ENCODE measurements at places on chromosomes 7 and 10. TPM values are rescaled to one million over a fixed set of nuclear protein-coding genes. Genes with fewer than 3 reads are reported as not detected.

- H3K4me1 ChIP-seq, result peaks cover 7% of the 10 kb centered on the region
- no peak overlapping the region for H3K27ac ChIP-seq
- peaks cover 6% of the 10 kb centered on the region for H3K27me3 ChIP-seq
- DNase-seq, result no peak
- no peak overlapping the region for H3K4me3 ChIP-seq
These were observed 2.8 kb upstream of the GPRIN2 start for GRCh38 chr10:46559231-46559671.

GRCh38 chr10:20988357-20988983 is 91.4 kb upstream of the NEBL start:
- no peak for DNase-seq

DNA sequence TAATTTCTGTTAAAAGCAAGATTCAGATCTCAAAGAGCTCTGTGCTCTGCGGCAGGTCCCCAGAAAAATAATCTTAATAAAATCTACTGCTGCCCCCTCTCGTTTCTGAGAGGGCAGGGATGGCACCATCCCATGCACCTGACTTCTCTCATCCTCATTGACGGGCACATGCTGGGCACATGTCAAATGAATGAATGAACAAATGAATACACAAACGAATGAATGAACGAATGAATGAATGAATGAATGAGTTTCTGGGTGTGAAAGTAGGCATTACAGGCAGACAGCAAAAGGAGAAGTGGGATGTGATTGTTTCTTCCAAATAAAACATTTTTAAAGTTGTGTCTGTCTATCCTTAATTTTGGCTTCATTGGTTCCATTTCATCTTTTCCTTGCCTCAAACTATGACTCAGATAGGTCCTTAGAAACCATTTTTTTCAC is 398.1 kb upstream of the PRKCQ start:
- H3K36me3 ChIP-seq, result no peaks in the 10 kb centered on the region
- H3K27ac ChIP-seq, result no peak overlapping the region
- DNase-seq, result no peak

- peaks cover 5% of the 10 kb centered on the region for H3K36me3 ChIP-seq
- no peak for DNase-seq
- no peaks in the 10 kb centered on the region for H3K27me3 ChIP-seq
- no peaks in the 10 kb centered on the region for H3K4me1 ChIP-seq
- H3K27ac ChIP-seq, result no peak overlapping the region
These were observed 34.0 kb upstream of the PDGFA start for GRCh38 chr7:553636-554111.

DNA sequence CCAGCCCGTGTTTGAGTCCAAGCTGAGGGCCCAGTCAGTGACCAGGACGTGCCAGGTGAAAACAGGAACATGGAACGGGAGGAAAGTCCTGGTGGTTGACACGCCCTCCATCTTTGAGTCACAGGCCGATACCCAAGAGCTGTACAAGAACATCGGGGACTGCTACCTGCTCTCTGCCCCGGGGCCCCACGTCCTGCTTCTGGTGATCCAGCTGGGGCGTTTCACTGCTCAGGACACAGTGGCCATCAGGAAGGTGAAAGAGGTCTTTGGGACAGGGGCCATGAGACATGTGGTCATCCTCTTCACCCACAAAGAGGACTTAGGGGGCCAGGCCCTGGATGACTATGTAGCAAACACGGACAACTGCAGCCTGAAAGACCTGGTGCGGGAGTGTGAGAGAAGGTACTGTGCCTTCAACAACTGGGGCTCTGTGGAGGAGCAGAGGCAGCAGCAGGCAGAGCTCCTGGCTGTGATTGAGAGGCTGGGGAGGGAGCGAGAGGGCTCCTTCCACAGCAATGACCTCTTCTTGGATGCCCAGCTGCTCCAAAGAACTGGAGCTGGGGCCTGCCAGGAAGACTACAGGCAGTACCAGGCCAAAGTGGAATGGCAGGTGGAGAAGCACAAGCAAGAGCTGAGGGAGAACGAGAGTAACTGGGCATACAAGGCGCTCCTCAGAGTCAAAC is 5.2 kb downstream of the GIMAP5 start:
- H3K4me1 ChIP-seq, result peaks cover 76% of the 10 kb centered on the region
- peak overlapping the region; percentile 87 for H3K4me3 ChIP-seq
- peak; percentile 67 for DNase-seq

DNA sequence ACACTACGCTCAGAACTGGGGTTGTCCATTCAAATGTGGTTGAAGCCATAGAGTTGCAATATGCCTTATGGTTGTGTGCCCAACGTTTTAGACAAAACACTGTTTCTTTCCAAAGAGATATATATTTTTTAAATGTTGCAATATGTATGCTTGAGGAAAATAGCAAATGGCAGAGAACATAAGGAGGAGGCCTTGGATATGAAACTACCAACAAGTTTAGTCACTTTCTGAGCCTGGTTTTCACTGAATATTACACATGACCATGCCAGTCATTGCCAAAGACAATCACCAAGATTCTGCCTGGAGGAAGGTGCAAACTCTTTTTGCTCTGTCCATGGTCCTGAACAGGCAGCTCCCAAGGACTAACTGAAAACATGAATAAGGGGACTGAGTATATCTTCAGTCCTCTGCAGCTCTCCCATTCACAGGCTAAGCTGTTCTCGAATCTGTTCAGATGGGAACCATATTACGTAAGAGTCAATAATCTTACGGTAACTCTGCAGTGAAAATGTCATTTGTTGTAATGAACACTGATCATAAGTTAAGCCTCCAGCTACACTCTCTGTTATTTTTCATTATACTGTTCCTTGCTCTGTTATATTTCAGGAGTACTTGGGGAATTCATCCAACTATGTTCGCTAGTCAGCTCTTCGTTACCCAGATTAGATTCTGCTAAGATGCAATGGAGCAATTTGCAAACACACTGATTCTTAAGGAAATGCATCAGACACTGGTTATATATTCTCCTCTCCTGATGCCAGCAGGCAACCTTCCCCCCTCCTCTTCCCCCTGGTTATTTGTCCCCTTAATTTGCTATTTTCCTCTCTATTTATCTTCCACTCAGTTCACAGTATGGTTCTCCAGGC is 90.7 kb upstream of the C1QL3 start:
- H3K36me3 ChIP-seq, result peaks cover 24% of the 10 kb centered on the region
- no peak overlapping the region for H3K27ac ChIP-seq
- H3K4me3 ChIP-seq, result no peak overlapping the region
- no peaks in the 10 kb centered on the region for H3K4me1 ChIP-seq

DNA sequence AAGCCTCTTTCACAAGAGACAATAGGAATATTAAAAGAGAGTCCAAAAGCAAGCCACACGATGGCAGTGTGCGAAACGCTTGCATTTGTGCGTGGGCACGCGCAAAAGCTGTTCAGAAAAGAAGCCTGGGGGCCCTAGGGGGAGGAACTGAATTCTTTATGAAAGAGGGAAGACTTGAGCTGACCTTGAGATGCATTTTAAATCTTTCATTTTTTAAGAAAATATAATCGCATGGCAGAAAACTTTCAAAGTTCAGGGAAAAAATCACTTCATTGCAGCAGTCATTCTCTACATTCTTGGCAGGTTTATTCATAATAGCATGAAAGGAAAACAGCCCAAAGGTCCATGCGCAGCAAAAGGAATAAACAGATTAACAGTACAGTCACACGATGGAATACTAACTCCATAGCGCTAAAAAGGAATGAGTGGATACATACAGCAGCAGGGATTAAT is 206.5 kb upstream of the PRKCQ start:
- H3K36me3 ChIP-seq, result no peaks in the 10 kb centered on the region
- H3K27me3 ChIP-seq, result peaks cover 18% of the 10 kb centered on the region
- DNase-seq, result no peak
- no peak overlapping the region for H3K27ac ChIP-seq
- H3K4me1 ChIP-seq, result no peaks in the 10 kb centered on the region

- H3K36me3 ChIP-seq, result peaks cover 51% of the 10 kb centered on the region
- no peaks in the 10 kb centered on the region for H3K27me3 ChIP-seq
- peak; percentile 70 for DNase-seq
- no peak overlapping the region for H3K27ac ChIP-seq
- H3K4me3 ChIP-seq, result no peak overlapping the region
These were observed 27.2 kb downstream of the IKZF1 start for GRCh38 chr7:50331564-50332208.

DNA sequence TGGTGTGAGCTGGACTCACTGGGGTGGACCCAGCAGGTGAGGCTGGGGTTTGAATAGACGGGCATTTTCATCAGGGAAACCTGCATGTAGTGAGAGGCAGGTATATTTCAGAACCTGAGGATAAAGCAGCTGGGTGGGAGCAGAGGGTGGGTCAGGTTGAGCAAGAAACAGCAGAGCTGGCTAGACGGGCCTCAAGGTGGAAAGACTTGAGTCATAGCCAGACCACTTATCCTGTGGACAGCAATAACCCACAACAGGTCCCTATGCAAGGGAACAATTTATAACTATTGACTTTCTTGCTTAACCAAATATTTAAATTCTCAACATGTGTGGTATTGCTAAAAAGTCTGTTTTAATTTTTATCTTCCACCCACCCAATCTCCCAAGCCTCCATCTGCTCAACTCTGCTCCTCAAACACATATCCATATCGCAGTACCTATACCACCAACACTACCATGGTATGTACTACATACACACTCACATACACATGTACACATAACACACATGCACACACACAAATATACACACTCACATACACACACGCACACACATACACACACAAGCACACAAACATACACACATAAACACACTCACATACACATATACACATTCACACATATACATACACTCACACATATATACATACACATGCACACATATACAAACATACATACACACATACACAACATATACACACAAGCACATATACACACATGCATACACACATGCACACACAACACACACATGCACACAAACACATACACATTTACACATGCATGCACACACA is 129.0 kb upstream of the C7orf33 start:
- no peak overlapping the region for H3K4me3 ChIP-seq
- no peak for DNase-seq
- no peaks in the 10 kb centered on the region for H3K36me3 ChIP-seq
- H3K27me3 ChIP-seq, result no peaks in the 10 kb centered on the region
- H3K27ac ChIP-seq, result no peak overlapping the region

GRCh38 chr10:129725011-129725410 is 239.1 kb downstream of the EBF3 start:
- H3K4me1 ChIP-seq, result no peaks in the 10 kb centered on the region
- DNase-seq, result no peak
- H3K27me3 ChIP-seq, result no peaks in the 10 kb centered on the region
- H3K36me3 ChIP-seq, result peaks cover 53% of the 10 kb centered on the region

GRCh38 chr10:91077549-91078071 is 142.9 kb upstream of the PCGF5 start:
- H3K27ac ChIP-seq, result no peak overlapping the region
- peaks cover 2% of the 10 kb centered on the region for H3K36me3 ChIP-seq
- peaks cover 6% of the 10 kb centered on the region for H3K27me3 ChIP-seq
- H3K4me1 ChIP-seq, result no peaks in the 10 kb centered on the region

- H3K27me3 ChIP-seq, result peaks cover 54% of the 10 kb centered on the region
- peaks cover 7% of the 10 kb centered on the region for H3K4me1 ChIP-seq
- peak overlapping the region; percentile 41 for H3K4me3 ChIP-seq
These were observed 588 bp downstream of the GLI3 start for GRCh38 chr7:42236266-42236975.

- H3K4me3 ChIP-seq, result no peak overlapping the region
- H3K4me1 ChIP-seq, result no peaks in the 10 kb centered on the region
- no peak overlapping the region for H3K27ac ChIP-seq
- no peaks in the 10 kb centered on the region for H3K36me3 ChIP-seq
- no peak for DNase-seq
These were observed 30.8 kb upstream of the GPAM start for GRCh38 chr10:112214298-112214926.

DNA sequence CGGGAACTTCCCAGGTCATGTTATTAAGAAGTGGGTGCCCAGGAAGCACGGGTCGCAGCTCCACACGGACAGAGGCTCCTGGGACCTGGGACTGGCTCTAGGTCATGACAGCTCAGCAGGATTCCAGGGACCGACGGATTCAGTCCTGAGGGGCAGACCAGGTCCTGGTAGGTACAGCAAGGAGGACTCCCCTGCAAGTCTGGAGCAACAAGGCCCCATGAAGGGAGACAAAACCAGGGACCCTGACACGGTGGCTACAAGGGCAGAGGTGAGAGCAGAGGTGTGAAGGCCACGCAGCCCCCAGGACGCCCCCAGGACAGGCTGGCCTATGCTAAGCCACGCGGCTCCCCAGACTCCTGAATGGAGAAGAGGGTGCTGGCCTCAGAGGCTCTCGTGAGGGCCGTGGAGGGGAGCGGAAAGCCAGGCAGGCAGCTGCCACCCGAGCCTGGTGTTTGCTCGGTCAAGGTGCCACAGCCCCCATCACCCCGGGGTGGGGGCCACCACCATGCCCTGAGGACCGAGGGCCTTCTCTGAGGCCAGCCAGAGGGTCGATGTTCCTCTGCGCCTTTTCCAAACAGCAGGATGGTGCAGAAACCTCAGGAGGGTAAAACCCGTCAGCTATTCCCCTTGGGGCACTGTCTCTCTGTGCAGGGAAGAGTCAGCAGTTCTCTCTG is 348.9 kb downstream of the PTPRN2 start:
- H3K4me3 ChIP-seq, result no peak overlapping the region
- H3K27ac ChIP-seq, result no peak overlapping the region
- no peaks in the 10 kb centered on the region for H3K27me3 ChIP-seq
- no peaks in the 10 kb centered on the region for H3K4me1 ChIP-seq

DNA sequence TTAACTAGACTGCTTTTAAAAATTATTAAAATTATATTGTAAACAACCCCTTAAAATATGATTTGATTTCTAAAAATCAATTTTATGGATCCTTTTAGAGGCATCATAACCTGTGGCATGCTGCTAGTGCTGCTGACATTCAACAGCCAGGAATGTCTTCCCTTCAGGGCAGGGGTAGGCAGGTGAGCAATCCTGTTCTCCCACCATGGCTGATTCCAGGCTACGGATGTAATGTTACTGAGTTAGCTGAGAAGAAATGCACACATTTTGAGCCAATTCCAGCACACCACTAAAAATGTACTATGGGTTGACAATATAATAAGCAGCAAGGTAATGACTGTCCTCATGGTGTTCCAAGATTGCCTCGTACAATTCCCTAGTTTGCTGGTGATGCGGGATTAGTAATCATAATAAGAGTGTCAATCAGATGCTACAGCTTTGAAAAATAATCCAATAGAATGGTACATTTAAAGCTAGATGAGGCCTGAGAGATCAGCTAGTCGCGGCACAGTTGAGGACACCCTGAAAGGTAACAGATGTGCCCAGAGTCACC is 108.7 kb upstream of the PRR15 start:
- no peak for DNase-seq
- H3K4me3 ChIP-seq, result no peak overlapping the region
- H3K4me1 ChIP-seq, result no peaks in the 10 kb centered on the region

GRCh38 chr7:2384354-2385243 is 18.8 kb upstream of the CHST12 start:
- peak; percentile 19 for DNase-seq
- H3K4me1 ChIP-seq, result no peaks in the 10 kb centered on the region
- H3K4me3 ChIP-seq, result no peak overlapping the region

DNA sequence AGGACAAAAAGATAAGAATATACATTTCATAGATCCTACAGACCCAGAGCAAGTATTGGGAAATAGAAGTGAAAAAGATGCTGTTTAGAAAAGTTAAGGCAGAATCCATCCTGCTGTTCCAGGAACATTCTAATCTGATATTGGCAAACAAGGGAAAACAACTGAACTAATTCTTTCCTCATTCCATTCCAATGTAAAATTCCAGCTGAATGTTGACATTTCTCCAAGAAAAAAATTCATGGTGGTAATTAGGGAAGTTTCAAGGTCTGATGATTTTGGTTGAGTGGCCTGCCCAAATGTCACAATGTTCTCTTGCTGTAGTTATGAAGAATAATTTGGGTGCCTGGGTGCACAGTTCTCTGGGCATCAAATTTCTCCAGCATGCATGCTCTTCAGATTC is 15.2 kb downstream of the PIP start:
- H3K27ac ChIP-seq, result no peak overlapping the region
- H3K4me1 ChIP-seq, result no peaks in the 10 kb centered on the region
- peaks cover 8% of the 10 kb centered on the region for H3K27me3 ChIP-seq
- DNase-seq, result no peak

Gene ASAH2
- total RNA-seq, result 3.3 TPM

All from activated CD4-positive, alpha-beta memory T cell treated with anti-CD3 and anti-CD28 coated beads for 36 hours (primary cell).